ENCODE measurements at places on chromosomes 1 and 21.

GRCh38 chr1:65581119-65581518 lies 160.7 kb downstream of the LEPR start:
- peak; percentile 10 for DNase-seq

DNA sequence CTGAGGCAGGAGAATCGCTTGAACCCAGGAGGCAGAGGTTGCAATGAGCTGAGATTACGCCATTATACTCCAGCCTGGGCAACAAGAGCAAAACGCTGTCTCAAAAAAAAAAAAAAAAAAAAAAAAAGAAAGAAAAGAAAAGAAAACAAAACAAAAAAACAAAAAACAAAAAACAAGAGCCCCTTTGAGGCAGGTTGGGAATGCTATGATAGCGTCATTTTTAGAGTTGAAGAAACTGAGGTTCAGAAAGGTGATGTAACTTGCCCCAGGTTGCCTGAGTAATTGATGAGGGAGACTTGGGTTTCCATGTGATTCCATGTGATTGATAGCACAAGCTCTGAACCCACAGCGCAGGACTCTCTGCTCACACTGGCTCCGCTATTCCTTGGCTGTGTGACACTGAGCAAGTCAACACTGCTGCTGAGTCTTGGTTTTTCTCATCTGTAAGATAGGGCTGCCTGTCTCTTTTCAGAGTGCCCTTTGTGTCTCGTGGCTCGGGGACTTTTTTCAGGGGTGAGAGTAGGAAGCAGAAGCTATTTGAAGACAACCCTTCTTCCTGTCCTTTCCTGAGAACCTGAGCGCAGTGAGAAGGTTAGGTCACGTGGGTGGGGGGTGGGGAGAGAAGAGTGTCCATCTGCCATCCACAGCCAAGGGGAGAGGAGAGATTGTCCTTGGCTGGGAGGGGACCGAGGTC lies 2.5 kb downstream of the CNR2 start:
- DNase-seq, result no peak

DNA sequence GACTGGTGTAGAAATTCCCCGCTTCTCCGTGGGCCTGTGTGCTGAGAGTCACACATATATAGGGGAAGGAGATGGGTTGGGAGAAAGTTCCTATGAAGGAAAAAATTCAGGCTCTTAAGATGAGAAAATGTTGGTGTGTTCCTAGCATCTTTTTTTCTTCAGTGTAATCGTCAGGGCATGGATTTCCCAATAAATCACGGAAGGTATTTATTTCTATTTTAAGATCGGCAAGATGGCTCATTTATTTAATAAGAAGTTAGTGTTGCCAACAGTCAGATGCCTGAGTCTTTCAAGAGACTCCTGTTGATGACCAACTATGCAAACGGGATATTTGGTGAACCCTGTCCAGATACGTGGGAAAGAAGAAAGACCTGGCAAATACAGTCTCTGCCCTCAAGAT lies 58.2 kb downstream of the TGFB2 start:
- DNase-seq, result no peak

GRCh38 chr1:29344336-29344735 lies 108.0 kb downstream of the PTPRU start:
- DNase-seq, result no peak

DNA sequence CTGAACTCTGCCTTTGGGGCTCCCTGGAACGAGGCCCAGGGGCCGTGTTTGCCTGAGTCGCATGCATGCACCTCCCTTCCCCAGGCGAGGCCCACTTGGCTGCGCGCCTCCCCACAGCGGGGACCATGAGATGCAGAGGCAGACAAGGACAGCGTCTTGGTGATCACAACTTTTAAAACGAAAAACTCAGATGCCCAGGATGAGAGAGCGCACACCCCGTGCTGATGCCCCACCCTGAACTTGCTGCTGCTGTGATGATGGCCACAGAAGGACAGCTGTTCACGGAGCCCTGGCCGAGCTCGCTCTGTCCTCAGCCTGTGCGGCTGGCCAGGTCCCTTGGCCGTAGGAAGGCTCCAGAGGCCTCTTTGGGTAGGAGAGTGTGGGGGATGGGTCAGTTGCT lies 11.4 kb upstream of the PRMT2 start:
- no peak for DNase-seq

GRCh38 chr1:19563324-19564097 lies 78.2 kb upstream of the CAPZB start:
- peak; percentile 37 for DNase-seq

- peak; percentile 25 for DNase-seq
Observed at GRCh38 chr1:182430263-182431068, 19.5 kb upstream of the RGSL1 start.

DNA sequence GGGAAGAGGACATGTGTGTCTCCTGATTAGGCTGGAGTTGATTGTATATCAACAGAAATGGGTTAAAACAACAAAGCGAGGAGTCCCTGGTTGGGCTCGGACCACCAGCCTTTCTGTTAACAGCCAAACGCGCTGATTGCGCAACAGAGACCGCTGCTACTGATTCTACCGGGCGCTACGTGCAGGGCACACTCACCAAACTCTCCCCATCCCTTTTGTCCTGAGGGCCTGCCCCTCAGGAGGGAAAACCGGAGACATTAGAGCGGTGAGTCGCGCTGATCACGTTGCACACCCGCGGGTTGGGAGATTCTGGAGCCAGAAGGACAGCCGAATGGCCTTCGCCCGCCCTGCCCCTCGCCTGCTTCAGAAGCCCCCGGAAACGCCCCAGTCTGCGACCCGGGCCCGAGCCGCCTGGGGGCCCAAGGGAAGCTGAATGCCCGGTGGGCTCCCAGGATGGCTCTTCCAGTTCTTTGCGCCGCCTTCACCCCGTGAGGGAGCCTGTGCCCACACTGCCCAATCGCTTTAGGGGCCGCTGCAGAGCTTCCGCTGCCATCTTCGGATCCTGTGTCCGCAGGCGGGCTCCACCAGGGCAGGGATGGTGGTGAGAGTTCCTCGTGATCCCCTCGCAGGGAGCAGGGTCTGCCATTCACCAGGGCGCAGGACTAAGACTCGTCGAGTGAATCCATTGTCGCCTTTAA lies 165.4 kb upstream of the NBPF11 start:
- no peak for DNase-seq

DNA sequence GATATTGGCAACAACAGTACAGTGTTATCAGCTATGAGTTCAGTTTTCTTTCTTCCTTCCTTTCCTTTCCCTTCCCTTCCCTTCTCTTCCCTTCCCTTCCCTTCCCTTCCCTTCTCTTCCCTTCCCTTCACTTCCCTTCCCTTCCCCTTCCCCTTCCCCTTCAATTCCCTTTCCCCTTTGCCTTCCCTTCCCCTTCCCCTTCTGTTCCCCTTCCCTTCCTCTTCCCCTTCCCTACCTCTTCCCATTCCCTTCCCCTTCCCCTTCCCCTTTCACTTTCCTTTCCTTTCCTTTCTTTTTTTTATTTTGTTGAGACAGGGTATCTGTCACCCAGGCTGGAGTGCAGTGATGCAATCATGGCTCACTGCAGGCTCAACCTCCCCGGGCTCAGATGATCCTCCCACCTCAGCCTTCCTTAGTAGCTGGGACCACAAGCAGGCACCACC lies 72.3 kb upstream of the CAPZB start:
- DNase-seq, result peak; percentile 26

DNA sequence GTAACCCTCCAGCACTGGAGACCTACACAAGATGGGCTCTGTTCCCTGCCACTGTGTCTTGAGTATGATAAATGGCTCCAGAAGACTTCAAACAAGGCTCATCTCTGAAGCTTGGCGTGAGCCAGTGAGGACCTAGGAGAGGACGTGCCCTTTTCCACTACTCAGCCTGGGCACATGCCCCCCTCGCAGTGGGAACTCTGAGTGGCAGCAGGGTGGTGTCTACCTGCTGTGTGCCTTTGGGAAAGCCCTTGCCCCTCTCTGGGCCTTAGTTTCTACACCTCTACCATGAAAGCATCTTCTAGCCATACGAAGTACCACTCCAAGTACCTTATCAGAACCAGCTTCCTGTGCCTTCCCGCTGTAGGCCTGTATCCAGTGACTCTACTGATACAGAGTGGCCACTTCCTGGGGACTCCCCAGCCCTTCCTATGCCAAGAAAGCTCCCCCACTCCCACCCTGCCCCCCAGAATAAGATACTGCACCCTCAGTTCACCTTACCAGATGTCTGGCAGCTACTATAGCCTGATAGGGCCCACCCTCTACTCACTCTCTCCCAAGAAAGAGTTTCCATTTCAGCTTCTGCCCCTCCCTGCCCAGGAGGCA lies 3.1 kb upstream of the MOB3C start:
- DNase-seq, result no peak

GRCh38 chr1:58857680-58858673 lies 74.1 kb upstream of the JUN start:
- peak; percentile 54 for DNase-seq

DNA sequence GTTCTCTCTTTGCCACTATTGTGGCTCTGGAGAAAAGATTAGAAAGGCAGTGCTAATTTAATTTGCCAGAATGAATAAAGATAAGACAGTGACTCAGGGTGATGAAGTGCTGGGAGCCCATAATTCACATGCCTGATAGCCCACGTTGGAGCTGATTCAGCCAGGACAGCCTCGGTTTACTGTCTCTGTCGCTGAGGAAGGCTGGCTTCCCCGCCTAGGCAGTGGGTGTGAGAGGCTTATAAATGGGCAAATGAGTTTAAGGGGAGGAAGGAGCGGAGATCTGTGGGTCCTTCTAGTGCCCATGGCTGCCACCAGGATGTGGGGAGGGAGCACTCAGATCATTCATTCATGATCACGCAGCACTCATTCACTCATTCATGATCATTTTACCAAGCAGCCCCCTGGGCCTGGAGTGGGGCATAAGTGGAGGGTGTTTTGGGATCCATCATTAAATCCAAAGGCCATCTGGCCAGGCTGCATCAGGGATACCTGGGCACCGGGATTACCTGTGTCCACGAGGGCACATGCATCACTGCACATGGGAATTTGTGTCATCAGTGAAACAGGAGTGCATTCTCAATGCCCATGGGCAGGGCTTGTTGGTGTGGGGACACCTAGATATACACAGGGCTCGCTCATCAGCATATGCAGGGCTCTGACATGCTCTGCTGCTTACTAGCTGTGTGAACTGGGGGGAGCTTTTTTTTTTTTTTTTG lies 315.4 kb downstream of the MATN1 start:
- no peak for DNase-seq

DNA sequence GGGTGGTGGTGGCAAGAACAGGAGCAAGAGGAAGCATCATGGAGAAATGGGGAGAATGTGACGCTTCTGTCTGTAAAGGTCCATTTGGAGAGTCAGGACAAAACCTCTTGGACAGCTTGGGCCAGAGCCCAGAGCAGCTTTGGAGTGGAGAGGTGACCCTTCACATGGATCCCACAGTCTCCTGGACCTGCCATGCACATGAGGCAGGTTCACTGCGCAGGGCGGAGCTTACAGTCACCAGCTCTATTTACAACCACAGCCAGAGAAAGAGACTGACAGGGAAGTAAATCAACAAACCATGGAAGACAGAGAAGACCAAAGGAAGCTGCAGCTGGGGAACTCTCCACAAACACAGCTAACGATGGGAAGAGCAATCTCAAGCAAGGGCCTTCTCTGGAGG lies 828 bp upstream of the RGS8 start:
- DNase-seq, result no peak

DNA sequence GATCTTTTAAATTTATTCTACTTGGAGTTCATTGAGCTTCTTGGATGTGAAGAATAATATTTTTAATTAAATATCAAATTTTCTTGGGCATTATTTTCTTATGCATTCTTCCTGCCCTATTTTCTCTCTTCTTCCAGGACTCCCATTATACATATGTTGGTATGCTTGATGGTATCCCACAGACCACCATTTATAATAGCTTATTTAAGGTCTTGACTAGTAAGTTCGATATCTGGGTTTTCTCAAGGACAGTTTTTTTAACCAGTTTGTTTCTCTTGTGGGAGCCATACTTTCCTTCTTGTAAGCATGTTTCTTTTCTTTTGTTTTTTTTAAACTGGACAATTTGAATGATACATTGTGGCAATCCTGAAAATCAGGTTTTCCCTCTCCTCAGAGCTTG lies 15.4 kb upstream of the DDR2 start:
- DNase-seq, result no peak

- DNase-seq, result no peak
Observed at GRCh38 chr1:174200746-174201145, 41.4 kb downstream of the RABGAP1L start.

DNA sequence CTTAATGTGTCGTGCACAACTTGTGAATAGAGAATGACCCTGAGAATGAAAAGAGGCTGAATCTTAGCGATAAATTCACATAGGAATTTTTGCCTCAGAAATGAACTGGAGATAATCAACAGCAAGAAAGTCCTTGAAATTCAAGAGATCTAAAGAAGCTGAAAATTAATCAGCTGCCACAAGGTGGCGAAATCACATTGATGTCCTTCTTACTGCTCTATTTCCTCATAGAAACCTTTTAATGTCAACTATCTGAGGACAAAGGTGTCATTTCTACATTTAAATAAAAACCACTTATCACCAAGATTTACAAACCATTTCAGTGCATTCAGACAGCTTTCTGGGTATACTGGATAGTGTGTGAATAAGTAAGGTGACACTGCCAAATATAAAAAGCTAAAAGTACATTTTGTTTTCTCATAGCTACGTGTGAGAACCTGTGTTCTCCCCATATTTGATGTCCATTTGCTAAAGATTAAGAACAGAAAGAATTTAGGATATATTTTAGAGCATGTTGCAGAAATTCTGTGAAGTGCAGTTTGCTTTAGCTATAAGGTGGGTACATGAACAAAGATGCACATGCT lies 485.3 kb upstream of the PTBP2 start:
- peak; percentile 87 for DNase-seq

- no peak for DNase-seq
Observed at GRCh38 chr21:32245971-32246370, 32.9 kb downstream of the MIS18A start.

- no peak for DNase-seq
Observed at GRCh38 chr1:162326559-162326958, 50.1 kb downstream of the SPATA46 start.

DNA sequence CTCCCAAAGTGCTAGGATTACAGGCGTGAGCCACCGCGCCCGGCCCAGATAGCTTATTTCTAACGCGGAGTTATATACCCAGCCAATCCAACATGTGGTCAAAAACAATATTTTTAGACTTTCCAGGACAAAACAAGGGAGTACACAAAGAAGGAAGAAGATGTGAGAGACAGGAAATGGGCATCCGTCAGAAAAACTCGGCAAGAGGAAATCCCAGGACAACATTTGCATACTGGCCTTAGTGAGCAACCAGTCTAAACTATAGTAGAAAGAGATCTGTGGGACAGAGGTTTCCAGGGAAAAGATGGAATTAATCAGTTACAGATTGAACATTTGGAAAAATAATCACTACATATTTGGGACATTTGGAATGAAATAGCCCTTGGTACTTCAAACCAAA lies 11.4 kb downstream of the ARMH1 start:
- DNase-seq, result no peak

- peak; percentile 6 for DNase-seq
Observed at GRCh38 chr1:203999618-204000017, 73.3 kb upstream of the SOX13 start.

GRCh38 chr1:182974506-182975191 lies 21.7 kb upstream of the SHCBP1L start:
- no peak for DNase-seq

- no peak for DNase-seq
Observed at GRCh38 chr1:161069241-161069640, 450 bp downstream of the ARHGAP30 start.

- peak; percentile 16 for DNase-seq
Observed at GRCh38 chr1:85148524-85149250, 52.1 kb downstream of the SYDE2 start.

Measured in fibroblast of pulmonary artery (primary cell).